ENCODE measurements at places on chromosomes 2 and 18.
A peak's percentile ranks its signal among the peaks of the same experiment; 100 is the strongest.

DNA sequence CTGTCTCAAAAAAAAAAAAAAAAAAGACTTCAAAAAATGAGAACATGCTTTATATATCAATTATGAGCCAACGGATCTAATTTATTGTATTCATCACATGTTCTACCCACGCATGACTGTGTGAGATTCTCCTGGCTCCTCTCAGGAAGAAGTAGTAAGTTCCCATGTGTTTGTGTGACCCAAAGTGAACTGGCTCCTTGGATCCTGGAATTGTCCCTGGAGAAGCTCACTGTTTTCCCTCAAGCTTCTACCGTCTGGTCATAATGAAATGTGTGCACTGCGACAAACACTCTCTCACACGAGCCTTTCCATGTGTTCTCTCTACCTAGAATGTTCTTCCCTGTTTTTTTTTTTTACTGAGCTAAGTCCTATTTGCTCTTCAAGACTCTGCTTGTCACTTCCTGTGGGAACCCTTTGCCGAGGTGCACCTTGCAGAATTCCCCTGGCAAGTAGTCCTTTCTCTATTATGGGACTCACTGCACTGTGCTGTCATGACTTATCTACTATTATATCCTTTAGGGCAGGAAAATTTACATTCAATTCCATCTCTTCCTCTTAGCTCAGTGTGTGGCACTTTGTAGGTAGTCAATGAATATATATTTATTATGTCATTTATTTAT lies 83.2 kb upstream of the THOC1 start:
- no peak for DNase-seq

GRCh38 chr2:182586426-182586825 lies 129.6 kb upstream of the DNAJC10 start:
- DNase-seq = no peak

- no peak for DNase-seq
These were observed 373.3 kb downstream of the RBM43 start for GRCh38 chr2:150888337-150888736.

- no peak for DNase-seq
These were observed 3.0 kb downstream of the ASPRV1 start for GRCh38 chr2:69958480-69958879.

GRCh38 chr2:140502951-140503630 lies 1627.7 kb downstream of the LRP1B start:
- no peak for DNase-seq

GRCh38 chr2:216491793-216492596 lies 6.6 kb upstream of the RPL37A start:
- no peak for DNase-seq

DNA sequence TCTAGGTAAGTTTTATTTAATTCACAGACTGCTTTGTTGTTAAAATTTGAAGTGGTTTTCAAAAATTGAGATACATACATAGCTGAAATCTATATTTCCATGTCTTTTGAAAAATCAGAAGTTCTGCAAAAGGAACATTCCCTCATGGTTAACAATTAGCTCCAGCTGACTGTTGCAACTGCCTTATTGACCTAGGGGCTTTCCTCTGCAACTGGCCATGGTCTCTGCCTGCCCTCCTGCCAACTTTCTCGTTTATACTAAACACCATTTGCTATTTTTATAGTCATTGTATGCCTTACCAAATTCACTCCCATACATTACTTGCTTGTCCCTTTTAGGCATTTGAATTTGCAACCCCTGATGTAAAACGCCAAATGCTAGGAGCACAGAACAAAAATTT lies 107.2 kb downstream of the PID1 start:
- DNase-seq = no peak

- DNase-seq = no peak
These were observed 15.7 kb downstream of the COA5 start for GRCh38 chr2:98592565-98592964.

GRCh38 chr2:62227386-62228075 lies 31.6 kb downstream of the B3GNT2 start:
- DNase-seq = peak; percentile 11

- DNase-seq = peak; percentile 62
These were observed 2.4 kb upstream of the PROC start for GRCh38 chr2:127415593-127416505.

- no peak for DNase-seq
These were observed 151.5 kb upstream of the MYCN start for GRCh38 chr2:15788830-15789229.

DNA sequence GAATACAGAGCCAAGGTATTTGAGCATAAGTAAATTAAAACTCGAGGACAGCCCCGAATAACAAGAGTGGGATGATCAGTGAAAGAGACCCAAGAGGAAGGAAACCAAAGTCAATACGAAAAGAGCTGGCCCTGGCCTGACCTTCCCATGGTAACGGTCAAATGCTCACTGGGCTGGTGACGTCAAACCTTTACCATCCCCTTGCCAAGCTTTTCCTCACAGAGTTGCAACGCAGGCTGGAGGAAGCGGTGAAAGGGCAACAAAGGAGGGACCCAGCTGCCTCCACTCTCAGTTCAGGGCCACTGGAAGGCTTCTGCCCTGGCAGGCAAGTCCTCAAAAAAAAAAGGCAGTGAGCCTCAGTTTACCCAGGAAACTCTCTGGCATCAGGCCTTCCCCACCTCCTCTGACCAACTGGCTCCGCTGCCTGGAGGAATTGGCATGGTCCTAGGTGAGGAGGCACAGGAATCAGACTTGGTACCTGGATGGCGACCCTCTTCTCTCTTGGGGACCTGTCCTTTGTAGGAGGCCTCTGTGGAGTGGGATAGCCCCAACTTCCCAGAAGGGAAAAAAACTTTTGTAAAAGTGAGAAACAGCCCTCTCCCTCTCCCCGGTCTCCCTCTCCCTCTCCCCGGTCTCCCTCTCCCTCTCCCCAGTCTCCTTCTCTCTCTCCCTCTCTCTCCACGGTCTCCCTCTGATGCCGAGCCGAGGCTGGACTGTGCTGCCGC lies 212.4 kb downstream of the ANAPC1 start:
- no peak for DNase-seq

DNA sequence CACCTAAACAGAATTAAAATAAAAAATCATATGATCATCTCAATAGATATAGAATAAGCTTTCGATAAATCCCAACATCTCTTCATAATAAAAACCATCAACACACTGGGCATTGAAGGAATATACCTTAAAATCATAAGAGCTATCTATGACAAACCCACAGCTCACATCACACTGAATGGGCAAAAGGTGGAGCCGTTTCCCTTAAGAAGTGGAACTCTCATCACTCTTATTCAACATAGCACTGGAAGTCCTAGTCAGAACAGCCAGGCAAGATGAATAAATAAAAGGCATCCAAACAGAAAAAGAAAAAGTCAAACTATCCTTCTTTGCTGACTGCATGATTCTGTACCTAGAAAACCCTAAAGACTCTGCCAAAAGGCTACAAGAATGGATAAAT lies 510.3 kb downstream of the ZNF804A start:
- DNase-seq = peak; percentile 3

GRCh38 chr2:10721396-10722251 lies at the start of gene ATP6V1C2:
Gene ATP6V1C2 (plus strand): TSS chr2:10721630. CDS start chr2:10722850, 1,220 bp downstream.
- DNase-seq = peak; percentile 21

DNA sequence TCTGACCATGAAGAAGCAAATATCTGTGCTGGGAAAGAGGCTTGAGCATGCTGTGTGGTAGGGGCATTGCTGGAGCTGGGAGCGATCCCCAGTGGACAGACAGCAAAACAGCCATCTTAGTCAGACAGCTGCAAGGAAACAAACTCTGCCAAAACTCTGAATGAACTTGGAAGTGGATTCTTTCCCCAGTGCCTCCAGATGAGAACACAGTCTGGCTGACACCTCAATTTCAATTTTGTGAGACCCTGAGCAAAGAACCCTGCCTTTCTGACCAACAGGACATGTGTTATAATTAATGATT lies 23.2 kb upstream of the FAP start:
- peak; percentile 70 for DNase-seq

DNA sequence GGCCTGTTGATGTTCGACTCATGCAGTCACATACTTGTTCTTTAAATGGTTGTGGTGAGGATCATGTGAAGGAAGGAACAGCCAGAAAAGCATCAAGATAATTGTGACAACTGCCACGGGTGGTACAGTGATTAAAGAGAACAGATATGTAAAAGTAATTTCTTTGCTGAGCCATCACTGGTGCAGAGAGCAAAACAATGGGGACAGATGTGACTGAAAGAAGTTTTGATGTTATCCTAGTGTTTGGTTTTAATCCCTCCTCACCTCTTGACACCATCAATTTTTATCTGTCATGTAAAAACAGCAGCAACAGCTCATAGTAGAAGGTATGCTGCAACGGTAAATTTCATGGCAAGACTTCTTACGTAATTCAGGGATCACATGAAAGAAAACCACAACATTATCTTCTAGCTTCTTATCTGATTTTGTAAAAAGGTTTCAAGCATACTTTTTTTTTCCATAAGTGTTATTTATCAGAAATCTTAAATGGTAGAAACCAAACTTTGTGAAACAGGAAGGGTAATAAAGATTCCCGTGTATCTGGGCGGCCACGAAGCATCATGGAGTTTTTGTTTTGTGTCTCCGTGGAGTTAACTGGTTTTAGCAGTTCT lies 65.2 kb downstream of the PLCL1 start:
- no peak for DNase-seq

DNA sequence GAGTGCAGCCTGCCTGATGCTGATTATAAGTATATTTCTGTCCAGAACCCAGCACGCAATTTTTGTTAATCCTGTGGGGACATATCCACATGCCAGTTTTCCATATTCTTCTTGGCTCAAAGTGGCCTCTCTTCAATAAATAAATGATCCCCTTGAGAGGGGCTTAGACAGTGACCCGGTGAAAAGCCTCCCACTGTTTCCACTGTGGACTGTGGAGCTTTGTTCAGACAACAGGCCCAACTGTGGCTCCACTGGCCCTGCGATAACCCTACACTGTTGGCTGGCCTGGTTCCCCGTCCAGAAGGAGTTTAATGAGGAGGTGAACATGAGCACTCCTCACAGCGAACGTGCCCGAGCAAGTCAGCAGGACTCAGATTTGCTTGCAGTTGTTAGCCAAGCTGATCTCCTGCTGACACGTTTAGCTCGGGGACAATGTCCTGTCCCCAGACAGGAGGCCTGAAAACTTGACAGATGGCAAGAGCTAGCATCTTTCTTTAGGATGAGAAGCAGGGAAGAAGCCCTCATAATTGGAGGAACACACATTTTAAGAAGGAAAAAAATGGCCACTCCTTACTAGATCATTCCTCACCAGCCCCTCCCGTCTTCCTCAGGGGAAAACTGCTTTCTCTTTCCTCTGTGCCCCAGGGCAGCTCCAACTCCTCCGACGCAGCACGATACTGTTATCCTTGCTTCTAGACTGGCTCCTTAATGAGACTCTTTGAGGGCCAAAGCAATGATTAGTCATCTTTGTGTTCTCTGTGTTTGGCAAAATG lies 20.0 kb upstream of the MTCL1 start:
- peak; percentile 43 for DNase-seq

GRCh38 chr18:74498712-74499627 lies 2.8 kb downstream of the CNDP2 start:
- DNase-seq = no peak

DNA sequence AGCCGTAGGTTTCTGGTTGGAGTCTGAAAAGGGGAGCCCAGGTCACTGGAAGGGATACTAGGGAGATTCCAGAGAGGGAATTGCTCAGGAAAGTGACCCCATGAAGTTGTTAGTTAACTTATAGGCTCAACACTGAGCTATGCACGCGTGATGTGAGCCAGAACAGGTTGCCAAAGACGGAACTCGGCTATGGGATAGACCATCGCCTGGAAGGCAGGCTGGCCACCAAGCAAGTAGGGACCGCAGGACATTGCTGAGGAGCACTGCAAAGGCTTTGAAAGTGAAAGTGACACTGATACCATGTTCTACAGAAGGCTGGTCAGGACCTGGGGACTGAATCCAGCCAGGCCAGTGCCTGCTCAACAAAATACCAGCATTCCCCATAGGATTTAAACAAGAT lies 7.3 kb downstream of the FARP2 start:
- DNase-seq = no peak

DNA sequence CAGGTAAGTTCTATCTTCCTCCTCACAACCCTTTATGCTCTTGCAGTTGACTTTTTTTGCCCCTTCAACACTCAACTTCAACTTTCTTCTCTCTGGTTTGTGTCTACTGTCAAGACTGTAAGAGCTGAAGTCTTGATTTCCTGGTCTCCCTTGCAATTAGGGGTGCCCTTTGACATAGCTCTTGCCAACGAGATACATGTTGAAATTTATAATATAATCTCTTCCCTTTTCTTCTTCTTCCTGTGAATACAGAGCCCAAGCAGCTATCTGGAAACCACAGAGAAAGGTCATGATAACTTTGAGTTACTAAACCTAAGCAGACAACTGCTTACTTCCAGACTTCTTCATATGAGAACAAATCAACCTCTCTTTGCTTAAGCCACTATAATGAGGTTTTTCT lies 163.5 kb downstream of the MC4R start:
- no peak for DNase-seq

DNA sequence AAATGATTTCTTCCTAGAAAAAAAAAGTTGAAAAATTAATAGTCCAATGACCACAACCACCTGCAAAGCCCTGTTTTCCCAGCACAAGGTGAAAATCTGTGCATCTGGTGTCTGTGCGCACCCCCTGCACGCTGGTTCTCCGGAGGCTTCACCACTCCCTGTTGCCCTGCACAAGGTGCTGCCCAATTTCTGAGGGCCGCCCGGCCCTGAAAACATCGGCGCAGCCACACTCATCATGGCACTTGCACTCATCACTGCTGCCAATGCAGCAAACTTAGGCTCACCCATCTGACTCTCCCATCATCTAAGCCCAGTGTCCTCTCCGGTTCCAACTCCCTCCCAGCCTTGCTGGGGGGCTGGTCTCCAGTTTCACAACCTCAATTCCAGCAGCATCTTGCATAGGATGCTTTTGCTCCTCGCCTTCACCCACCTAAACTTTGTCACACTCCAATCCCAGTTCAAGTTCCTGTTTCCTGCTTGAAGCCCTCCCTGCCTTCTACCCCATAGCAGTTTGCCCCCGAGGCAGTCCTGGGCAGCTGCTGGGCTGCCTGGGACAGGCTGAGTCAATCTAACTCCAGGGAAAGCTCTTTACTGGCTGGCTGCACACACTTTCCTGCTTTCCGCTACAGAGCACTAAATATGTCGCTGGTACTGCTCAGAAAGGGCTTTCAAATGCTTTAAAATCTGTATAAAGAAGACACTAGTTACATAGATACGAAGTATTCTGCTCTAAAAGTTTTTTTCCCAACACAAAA lies 522.5 kb upstream of the ID2 start:
- no peak for DNase-seq

DNA sequence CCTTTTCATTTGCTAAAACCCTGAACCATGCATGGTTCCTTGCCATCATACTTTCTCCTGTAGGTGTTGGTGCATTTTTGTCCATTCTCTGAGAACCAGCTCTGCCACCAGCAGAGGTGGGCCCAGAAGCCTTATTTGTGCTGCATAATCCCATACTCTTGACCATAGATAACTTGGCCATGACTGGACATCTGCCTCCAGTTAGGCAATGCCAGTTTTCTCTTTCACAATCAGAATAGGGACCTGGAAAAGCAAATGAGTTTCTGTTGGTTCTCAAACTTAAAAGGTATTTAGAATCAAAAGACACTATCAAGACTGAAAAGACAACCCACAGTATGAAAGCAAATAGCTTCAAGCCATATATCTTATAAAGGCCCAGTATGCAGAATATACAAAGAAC lies 167.3 kb downstream of the MAIP1 start:
- DNase-seq = no peak

- DNase-seq = peak; percentile 50
These were observed 71.4 kb upstream of the ITGB6 start for GRCh38 chr2:160271171-160272086.
